Naive thymus-derived CD4-positive, alpha-beta T cell (primary cell): ENCODE measurements at places on chromosomes 16 and 17. TPM values are rescaled to one million over a fixed set of nuclear protein-coding genes. Genes with fewer than 3 reads are reported as not detected.
A peak's percentile ranks its signal among the peaks of the same experiment; 100 is the strongest.

- H3K27ac ChIP-seq = no peak overlapping the region
- H3K4me3 ChIP-seq = no peak overlapping the region
- H3K4me1 ChIP-seq = no peaks in the 10 kb centered on the region
- no peaks in the 10 kb centered on the region for H3K27me3 ChIP-seq
- DNase-seq = no peak
Measured at GRCh38 chr17:78462148-78462547, 83.7 kb downstream of the PGS1 start.

DNA sequence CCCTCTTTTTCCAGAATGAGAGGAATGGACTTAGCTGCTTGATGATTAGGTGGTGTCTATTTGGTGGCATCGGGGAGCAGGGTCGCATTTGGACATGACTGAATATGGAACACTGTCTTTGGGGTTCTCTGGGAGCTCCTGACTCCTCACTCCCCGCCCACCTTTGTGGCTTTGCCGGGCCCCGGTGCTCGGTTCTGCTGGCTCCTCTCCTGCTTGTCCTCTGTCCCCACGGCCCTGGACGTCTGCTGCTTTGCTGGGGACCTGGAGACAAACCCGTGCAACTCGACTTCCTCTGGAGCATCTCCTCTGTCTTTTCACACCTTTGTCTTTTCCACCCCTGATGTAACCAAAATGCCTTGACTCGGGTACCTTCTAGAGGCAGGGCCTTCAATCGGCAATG lies 135.7 kb downstream of the IRX3 start:
- H3K4me3 ChIP-seq = no peak overlapping the region
- DNase-seq = no peak
- no peaks in the 10 kb centered on the region for H3K27me3 ChIP-seq

Gene BEAN1
- not detected for total RNA-seq

DNA sequence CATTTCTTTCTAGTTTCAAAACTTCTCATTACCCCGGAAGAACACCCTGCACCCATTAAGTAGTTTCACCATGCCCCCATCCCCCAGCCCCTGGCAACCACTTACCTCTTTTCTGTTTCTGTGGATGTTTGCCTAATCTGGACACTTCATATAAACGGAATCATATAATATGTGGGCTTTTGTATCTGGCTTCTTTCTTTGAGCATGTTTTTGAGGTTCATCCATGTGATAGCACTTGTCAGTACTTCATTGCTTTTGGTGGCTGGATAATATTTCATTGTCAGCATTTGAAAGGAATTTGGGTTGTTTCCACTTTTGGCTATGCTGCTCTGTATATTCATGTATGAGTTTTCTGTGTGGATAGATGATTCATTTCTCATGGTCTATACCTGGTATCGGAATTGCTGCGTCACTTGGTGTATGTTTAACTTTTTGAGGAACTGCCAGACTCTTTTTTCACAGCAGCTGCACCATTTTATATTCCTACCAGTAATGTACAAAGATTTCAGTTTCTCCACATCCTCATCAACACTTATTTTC lies 30.0 kb upstream of the SLC5A10 start:
- H3K27ac ChIP-seq = no peak overlapping the region
- peaks cover 58% of the 10 kb centered on the region for H3K4me1 ChIP-seq
- H3K36me3 ChIP-seq = peaks cover 10% of the 10 kb centered on the region
- no peaks in the 10 kb centered on the region for H3K27me3 ChIP-seq
- no peak overlapping the region for H3K4me3 ChIP-seq

GRCh38 chr17:7260651-7261378 lies 1.5 kb downstream of the CLDN7 start:
- H3K27me3 ChIP-seq = no peaks in the 10 kb centered on the region
- H3K27ac ChIP-seq = peak overlapping the region; percentile 68
- H3K4me3 ChIP-seq = peak overlapping the region; percentile 59
- H3K4me1 ChIP-seq = peaks cover 13% of the 10 kb centered on the region

GRCh38 chr17:4304417-4305027 lies 40.7 kb upstream of the ANKFY1 start:
- peaks cover 9% of the 10 kb centered on the region for H3K4me1 ChIP-seq
- no peaks in the 10 kb centered on the region for H3K27me3 ChIP-seq
- H3K4me3 ChIP-seq = no peak overlapping the region
- H3K36me3 ChIP-seq = no peaks in the 10 kb centered on the region

- H3K36me3 ChIP-seq = peaks cover 13% of the 10 kb centered on the region
- peaks cover 15% of the 10 kb centered on the region for H3K4me1 ChIP-seq
- no peaks in the 10 kb centered on the region for H3K27me3 ChIP-seq
- no peak overlapping the region for H3K4me3 ChIP-seq
- no peak for DNase-seq
Measured at GRCh38 chr16:11074131-11074530, 129.8 kb downstream of the CLEC16A start.
